ENCODE measurements at places on chromosomes 3 and 15.

DNA sequence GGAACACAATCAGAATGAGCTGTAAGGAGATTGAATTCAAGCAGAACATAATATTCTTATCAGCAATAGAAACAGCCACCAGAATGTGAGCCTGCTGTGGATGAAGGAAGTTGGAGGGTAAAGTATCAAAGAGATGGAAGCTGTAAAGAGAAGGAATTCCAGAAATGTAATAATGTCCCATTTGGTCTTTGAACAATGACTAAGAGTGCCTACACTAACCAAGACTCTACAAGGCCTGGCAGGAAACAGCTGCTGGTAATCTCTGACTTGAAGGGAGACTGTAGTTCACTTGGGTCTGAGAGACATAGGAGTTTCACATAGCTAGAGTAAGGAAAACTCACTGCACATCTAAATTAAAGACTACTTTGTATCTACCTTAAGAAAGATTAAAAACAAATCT is 1176.0 kb upstream of the ALCAM start:
- DNase-seq, result no peak

- DNase-seq, result no peak
These were observed 168.8 kb upstream of the THRB start for GRCh38 chr3:24663406-24663805.

GRCh38 chr3:193857996-193858395 is 265.0 kb downstream of the OPA1 start:
- no peak for DNase-seq

GRCh38 chr3:195204360-195205163 is 66.4 kb downstream of the XXYLT1 start:
- DNase-seq, result no peak
